ENCODE measurements at places on chromosomes 12 and 14.

- DNase-seq, result peak; percentile 70
Observed at GRCh38 chr14:102540315-102541028, 30.9 kb upstream of the ANKRD9 start.

GRCh38 chr12:568486-568885 is 94.8 kb downstream of the NINJ2 start:
- no peak for DNase-seq

- peak; percentile 57 for DNase-seq
Observed at GRCh38 chr12:88419794-88420193, 160.5 kb downstream of the KITLG start.

DNA sequence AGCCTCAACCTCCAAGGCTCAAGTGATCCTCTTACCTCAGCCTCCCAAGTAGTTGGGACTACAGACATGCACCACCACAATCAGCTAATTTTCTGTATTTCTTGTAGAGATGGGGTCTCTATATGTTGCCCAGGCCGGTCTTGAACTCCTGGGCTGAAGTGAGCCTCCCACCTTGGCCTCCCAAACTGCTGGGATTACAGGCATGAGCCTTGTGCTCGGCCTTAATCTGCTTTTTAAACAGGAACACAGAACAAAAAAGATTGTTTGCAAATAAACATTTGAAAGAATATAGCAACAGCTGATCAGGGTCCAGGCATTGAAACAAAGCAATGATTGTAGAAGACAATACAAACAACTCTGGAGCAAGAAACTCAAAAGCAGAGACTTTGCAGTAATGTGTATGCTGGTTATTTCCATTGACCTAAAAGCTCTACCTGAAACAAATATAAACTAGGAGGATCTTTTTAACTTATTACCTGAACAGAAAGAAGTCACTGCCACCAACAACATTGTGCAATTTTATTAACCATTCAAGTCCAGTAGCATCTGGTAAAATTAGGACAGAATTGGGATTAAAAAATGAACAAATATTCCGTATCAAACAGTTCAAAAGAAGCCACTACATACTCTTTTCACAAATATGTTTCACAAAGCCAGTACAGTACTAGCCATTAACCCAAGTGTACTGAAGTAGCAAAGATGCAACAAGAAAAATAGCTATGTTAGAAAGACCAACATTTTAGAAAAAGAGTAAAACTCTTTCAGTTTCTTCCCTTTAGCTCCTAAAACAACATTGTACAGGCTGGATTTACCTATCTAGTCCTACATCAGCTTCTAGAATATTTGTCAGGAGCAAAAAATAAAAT is 14.2 kb downstream of the AMN1 start:
- no peak for DNase-seq

DNA sequence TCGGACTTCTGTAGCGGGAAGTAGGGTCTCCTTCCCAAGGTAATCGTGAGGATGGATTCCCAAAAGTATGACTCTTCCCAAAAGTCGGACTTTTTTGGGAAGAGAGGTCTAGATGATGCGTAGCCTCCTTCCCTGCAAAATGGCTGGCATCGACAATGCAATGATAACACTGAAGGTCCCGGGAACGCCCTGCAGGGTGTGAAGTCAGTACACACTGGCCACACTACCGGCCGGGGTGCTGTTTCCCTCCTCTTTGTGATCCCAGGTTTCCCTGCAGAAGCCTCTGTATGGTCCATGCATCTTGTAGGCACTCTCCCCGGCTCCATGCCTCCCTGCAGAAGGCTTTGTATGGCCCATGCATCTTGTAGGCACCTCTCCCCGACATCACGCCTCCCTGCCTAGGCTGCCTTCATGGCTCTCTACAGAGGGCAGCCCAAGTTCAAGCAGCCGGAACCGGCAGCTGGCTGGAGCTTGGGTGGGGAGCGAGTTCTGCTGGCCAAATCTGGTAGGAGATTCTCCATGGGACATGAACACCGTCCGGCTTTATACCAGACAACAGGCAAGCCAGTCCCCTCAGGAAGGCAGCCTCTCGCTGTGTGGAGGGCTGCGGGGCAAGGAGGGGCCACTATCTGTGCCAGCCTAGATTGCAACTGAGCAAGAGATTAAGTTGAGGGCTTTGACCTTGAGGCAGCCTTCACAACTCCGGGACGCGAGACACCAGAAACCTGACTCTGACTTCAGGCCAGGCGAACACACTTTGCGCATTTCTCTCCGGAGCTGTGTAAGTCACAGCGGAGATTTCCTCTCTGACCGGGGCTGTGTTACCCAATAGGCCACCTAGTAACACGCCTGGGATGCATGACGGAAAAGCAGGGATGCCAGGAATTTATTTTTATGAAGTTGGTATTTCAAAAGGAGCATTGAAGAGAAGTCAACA is 23.5 kb downstream of the FZD10 start:
- DNase-seq, result no peak

DNA sequence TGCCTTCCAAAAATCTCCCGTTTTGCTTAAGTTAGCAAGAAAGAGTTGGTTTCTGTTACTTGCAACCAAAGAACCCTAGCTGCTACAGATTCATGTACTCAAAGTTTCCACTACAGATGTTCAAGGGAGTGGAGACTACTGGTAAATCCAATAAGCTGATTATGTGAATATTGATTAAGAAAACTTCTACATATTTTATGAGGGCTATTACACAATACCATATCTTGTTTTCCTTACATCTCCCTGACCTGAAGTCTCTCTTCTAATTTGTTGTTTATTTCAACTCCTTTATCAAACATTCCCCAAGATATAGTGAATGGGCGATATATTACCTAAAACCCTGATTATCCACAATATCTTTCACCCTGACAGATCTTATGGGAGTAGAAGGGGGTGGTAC is 164.4 kb upstream of the PLXNC1 start:
- DNase-seq, result no peak

GRCh38 chr14:62667421-62667914 is 377.8 kb downstream of the KCNH5 start:
- no peak for DNase-seq

GRCh38 chr12:19217446-19217845 is 87.9 kb downstream of the PLEKHA5 start:
- no peak for DNase-seq

DNA sequence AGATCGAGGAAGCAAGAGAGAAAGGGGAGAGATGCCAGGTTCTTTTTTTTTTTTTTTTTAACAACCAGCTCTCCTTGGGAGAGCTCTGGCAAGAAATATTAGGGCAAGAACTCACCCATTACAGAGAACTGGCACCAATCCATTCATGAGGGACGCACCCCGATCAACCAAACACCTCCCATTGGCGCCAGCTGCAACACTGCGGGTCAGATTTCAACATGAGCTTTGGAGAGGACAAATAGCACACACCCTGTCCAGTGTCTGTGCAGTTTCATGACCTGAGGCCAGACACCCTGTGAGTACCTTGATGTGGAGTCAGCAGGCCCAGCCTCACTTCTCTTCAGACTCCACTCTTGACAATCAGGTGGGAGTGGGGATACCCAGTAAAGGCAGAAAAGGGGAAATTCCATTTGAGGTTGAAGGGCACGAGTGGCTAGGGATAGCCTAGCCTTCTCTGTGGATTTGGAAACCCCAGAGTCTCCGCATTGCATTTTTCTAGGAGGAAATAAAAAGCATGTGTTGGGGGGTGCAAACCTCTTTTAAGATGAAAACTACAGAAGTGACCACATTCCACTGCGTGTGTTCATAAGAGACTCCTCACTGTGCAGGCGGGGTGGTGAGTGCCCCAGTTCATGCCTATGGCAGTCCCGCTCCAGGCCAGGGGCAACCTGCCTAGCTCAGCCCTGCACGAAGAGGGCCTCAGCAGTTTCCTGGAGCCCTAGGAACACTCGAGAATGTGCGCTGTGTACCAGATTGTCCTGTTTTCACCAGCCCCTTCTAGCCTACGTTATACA is 42.4 kb upstream of the GPATCH2L start:
- peak; percentile 14 for DNase-seq

- DNase-seq, result peak; percentile 75
Observed at GRCh38 chr12:106417926-106418910, 60.7 kb downstream of the POLR3B start.

- DNase-seq, result peak; percentile 60
Observed at GRCh38 chr12:114895827-114896226, 211.9 kb upstream of the TBX3 start.

GRCh38 chr14:104682107-104682593 is 7.3 kb upstream of the INF2 start:
- DNase-seq, result no peak

- DNase-seq, result peak; percentile 13
Observed at GRCh38 chr12:78697817-78698415, 166.7 kb upstream of the SYT1 start.

DNA sequence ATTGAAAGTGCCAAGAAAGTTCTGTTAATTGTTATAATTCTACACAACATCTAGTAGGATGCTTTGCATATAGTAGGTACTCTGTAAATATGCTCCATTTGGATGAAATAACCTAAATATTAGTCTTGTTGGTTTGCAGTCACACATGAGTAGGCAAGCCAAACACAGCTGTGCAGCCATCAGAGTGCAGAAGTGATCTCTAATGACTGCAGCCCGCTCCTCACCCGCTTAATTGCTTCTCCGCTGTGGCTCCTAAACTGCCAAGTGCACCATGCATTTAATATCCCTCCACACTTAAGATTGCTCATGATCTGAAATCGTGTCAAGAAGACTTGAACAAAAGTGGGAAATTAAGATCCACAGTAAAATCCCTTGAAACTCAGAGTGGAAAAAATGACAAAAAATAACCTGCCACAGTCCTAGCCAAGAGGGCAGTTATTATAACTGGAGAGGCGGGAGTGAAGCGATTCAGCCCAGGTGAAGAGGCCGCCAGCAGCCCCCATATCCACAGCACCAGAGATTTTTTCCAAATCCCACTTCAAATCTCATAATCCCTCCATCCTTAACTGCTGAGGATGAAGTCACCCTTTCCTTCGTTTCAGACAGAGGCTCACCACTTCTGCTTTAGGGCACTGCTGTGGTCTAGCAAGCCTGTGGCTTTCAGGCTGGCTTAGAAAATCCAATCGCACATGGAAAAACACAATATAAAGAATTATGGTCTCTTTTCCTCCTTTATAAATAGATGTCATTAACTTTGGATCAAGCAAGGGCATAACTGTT is 69.5 kb downstream of the TMEM30B start:
- no peak for DNase-seq

- no peak for DNase-seq
Observed at GRCh38 chr12:56011509-56012090, 9.2 kb upstream of the IKZF4 start.

GRCh38 chr12:55927588-55928502 is at the start of gene PYM1:
PYM1 (minus strand) TSS chr12:55927894; CDS start chr12:55927761, 133 bp downstream.
- DNase-seq, result peak; percentile 64

DNA sequence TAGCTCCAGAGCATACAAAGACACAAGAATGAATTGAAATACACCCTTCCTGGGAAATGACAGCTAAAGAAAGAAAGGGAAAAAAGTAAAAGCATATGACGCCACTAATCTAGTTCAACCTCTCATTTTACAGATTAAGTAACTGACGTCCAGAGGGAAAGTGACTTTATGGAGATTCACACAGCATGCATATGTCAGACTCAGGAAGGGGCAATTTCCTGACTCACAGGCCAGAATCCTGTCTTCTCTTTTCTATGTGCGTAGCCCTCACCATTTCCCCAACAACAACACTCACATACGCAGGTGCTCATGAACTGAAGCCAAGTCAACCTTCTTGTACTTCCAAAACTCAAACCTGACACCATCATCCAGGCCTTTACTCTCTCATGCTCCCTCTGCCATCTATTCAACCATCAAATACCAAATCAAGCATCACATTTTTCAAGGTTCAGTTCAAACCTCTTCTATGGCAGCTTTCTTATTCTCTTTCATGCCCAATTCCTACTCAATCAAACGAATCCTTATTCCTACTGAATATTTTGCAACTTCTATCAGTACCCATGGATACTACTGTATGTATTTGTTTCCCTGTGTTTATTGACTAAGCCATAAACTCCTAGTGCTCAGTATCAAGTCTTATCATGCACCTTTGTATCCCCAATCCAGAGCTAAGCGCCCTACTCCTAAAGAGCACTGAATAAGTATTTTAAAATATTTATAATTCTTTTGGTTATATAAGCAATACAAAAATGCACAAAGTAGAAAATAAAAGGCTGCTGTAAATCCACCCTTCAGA is 52.8 kb downstream of the STXBP6 start:
- no peak for DNase-seq

DNA sequence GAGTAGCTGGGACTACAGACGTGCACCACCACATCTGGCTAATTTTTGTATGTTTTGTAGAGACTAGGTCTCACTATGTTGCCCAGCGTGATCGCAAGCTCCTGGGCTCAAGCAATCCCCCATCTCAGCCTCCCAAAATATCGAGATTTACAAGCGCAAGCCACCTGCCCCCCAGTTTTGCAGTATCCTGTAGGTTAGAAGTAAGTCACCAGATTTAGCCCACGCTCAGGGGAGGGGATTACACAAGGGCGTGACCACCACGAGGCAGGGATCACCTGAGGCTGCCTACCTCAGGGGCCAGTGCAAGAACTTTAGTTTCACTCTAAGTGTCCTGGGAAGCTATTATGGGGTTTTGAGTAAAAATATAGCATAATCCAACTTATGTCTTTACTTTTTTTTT is 39.2 kb upstream of the PLEKHG6 start:
- DNase-seq, result no peak

GRCh38 chr12:5977556-5977955 is 32.5 kb upstream of the ANO2 start:
- no peak for DNase-seq

DNA sequence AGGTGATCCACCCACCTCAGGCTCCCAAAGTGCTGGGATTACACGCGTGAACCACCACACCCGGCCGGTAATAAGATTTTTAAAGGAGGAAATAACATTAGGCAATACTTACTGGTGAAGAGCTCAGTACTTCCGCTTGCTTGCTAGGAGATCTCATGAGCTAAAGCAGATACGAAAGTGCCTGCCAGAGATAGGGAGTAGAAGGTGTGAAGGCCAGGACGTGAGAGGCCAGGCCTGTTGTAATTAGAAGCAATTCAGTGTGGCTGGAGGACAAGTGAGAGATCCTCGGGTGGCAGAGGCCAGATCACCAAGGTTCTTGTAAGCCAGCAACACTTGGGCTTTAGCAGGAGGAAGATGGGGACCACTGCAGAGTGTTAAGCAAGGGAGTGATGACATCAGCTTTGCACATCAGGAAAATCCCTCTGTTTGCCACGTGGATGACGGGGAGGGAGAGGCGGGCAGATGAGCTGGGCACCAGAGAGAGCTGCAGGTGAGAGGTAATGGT is 7.6 kb downstream of the TECPR2 start:
- DNase-seq, result no peak

DNA sequence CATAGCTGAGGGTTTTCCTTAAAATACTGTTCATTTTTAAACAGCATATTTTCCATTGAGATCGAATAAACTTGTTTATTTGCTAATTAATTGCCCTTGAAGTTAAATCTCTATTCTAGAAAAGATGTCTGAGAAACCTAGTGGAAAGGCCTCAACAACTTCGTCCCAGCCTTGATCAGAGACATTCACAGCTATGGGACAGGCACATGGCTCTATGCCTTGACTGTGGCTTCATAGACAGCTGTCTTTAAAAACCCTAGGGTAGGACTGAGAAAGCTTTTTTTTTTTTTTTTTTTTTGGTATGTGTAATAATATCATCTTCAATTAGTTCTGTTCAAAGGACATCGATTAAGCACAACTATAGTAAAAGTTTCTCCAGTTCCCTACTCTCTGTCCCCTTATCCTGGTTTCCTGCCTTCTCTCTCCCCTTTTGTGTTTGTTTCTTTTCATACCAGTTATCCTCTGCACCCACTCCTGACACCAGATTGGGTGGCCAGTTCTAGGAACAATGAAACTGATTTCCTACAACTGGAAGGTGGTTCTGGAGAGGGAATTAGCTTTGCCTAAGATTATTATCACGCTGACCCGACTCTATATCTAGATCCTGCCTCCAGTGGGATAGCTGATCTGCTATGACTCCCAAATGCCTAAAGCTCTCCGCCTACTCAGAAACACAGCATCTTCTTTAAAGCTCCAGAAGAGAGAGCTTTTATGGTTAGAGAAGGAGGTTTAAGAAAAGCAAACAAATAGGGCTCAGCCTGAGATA is 20.3 kb downstream of the SOCS2 start:
- DNase-seq, result no peak
